ENCODE measurements at places on chromosomes 5 and 9.

DNA sequence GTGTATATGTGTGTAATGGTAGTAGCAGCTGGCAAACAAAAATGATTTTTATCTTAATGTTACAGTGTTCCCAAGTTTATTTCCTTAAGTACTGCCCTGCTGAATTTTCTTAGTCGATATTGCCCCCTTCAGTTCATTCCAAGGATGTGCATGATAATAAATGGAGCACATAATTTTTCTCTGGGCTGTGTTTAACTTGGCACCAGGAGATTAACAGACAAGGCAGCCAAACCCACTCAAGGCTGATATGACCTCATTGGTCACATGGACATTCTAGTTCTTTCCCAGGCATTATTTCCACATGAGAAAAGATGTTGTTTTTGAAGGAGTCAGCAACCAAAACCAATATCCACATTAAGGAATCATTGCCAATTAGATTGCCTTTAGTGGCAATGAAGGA is 61.8 kb downstream of the COX7C start:
- DNase-seq = no peak

DNA sequence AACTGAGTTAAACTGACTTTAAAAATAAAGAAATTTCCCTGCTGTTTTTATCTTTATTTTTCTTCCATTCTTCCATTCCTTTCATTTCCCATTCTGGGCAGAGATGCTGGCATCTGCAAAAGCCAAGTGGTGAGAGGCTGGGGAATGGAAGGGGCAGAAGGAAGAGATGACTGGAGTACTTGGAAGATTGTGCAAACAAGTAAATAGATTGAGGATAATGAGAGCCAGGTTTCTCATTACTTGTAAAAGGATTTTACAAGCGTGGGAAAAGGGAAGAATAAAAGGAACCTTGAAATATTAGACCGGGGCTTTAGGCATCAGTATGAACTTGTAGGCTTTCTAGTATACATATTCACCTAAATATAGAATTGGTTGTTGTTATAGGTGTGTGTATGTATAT is 341.2 kb downstream of the CAAP1 start:
- DNase-seq = no peak

DNA sequence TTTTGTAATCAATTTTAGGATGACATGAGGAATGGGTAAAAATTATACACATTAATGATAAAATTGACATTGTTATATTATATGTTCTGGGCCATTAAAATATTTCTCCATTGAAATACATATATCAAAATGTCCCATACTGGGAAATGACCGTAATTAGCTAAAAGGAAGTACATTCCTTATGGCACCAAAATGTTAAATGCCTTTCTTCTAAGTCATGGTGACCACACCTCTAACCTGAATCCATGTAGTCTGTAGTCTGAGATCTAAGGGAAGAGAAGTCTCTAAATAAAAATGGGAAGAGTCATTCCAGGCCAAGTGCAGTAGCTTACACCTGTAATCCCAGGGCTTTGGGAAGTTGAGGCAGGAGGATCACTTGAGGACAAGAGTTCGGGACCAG is 10.0 kb upstream of the GDA start:
- DNase-seq = no peak

- peak; percentile 30 for DNase-seq
Observed at GRCh38 chr9:101536938-101537337, 3.3 kb downstream of the RNF20 start.

DNA sequence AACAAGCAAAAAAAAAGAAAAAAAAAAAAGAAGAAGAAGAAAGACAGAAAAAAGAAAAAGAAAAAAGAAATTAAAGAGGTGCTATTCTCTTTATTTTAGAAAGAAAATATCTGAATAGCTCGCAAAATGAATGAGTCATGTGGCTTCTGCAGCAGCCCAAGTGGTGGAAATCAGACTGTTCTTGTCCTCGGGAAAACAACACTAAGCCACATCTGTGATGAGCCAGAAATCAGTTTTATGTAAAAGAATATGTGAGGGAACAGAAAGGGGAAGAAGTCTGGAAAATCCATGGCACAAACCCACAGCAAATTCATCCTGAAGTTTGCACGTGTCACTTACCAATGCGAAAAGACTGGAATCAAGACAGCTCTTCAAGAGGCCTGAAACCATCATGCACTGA is 118.7 kb upstream of the GAS1 start:
- no peak for DNase-seq

- no peak for DNase-seq
Observed at GRCh38 chr5:170541146-170541769, 37.4 kb downstream of the KCNIP1 start.

- no peak for DNase-seq
Observed at GRCh38 chr5:90488791-90489190, 14.1 kb downstream of the POLR3G start.

DNA sequence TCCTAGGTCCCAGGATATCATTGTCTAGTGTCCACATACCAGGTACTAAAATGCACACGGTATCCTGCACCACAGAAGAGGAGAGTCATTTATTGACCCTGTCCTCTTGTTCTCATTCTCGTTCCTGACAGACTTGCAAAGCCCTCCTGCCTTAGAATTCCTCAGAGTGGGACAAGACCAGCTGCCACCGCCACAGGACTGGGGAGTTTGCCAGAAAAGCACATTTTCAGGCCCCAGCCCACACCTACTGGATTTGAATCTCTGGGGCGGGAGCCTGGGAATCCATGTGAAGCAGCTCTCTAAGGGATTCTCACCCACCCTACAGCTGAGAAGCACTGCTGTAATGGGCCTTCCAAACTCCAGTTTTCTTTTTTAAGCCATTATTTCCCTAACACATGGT is 68.0 kb upstream of the FANCC start:
- DNase-seq = no peak

DNA sequence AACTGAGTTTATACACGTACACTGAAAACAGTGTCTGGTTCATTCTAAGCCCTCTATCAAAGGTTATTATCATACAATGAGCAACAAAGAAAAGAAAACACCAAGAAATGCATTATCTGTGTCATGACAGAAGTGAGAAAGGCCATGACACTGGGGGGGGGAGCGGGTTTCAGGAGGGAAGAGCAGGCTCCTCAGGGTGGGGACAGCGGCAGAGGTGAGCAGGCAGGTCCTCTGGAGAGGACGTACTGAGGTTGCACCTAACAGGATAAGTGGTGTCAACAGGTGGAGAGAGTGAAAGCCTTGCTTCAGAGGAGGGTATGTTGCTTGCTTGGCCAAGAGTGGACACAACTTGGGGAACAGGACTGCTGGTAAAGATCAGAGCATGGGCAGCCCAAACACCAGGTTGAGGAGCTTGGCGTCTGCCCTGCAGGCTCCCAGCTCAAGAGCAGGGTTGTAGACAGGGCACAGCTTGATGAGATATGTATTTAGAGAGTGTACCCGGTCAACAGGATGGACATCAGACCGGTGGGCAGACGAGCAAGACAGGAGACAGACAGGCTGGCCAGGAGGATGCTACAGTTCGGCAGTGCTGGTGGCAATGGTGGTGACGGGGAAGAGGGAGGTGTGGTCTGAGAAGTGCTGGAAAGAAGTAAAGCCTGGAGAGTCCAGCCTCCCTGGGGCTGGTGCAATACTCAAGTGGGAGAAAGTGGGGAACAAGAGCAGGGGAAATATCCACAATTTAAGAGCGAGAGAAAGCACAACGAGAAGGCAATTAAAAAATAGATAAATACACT is 10.3 kb downstream of the WHRN start:
- no peak for DNase-seq

DNA sequence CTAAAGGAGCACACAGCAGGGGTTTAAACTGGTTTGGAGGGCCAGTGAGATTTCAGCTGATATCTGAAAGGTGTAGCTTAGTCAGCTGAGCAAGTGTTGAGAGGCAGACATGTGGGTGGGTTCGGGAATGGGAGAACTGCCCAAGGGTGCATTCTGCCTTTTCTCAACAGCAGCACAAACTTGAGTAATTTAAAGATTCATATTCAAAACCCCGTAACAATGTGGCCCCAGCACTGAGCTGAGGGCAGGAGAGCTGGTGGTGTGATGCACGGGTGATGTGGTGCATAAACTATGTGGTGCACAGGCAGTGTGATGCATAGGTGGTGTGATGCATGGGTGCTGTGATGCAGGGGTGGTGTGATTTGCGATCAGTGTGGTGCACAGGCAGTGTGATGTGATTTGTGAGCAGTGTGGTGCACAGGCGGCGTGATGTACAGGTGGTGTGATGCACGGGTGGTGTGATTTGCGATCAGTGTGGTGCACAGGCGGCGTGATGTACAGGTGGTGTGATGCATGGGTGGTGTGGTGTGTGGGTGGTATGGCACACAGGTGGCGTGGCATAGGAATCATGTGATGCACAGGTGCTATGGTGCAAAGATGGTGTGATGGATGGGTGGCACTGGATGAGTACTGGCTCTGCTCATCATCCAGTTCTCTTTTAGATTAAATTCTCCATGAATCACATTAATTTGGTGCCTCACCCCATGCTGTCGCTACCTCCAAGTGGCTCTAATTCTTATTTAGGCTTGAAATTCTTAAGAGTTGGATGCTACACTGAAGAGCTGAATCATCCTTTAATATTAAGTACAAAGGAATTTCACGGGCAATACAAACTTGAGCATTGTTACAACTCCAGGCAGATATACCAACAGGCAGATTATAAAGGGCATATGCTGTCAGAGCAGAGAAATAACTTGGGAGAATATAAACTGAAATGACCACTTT is 53.6 kb downstream of the DAP start:
- DNase-seq = no peak

GRCh38 chr5:139389701-139390638 is at the start of gene MZB1:
MZB1 (minus strand) TSS chr5:139389913; CDS start chr5:139389856, 57 bp downstream.
- DNase-seq = no peak

DNA sequence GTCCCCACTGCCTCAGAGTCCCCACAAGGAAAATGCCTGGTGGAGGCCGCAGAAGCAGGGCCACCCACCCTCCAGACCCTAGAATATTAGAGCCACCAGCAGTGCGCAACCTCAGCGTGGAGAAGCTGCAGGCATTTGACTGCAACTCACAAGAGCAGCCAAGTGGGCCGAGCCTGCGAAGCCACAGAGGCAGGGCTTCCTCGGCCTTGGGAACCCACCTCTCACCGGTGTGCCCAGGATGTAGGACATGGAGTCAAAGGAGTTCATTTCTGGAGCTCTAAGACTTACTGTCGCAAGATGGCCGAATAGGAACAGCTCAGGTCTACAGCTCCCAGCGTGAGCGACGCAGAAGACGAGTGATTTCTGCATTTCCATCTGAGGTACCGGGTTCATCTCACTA is 397.9 kb upstream of the PIK3R1 start:
- no peak for DNase-seq

DNA sequence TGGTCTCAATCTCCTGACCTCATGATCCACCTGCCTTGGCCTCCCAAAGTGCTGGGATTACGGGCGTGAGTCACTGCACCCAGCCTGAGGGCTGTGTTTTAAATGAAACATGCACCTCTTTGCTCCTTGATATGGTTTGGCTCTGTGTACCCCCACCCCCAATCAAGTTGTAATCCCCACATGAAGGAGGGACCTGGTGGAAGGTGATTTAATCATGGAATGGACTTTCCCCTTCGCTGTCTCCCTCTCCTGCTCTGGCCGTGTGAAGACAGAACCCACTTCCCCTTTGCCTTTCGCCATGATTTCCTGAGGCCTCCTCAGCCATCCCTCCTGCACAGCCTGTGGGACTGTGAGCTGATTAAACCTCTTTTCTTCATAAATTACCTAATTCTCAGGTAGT is 12.5 kb upstream of the NOTCH1 start:
- DNase-seq = no peak

DNA sequence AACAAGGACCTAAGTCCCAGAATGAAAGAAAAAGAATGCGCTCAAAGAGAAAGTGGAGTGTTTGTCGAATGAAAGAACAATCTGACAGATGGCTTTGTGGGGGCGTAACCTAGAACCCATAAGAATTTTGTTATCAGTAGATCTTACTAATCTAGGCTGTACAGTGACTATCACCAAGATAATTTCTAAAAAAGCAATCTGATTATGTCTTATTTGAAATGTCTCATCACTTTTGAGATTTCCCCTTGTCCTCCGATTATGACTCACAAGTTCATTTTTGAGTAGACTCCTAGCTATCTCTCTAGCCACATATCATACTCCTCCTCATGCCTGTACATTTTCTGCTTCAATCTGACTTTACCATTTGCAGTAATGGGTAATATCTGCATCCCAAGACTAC is 135.6 kb upstream of the SMARCA2 start:
- DNase-seq = no peak

DNA sequence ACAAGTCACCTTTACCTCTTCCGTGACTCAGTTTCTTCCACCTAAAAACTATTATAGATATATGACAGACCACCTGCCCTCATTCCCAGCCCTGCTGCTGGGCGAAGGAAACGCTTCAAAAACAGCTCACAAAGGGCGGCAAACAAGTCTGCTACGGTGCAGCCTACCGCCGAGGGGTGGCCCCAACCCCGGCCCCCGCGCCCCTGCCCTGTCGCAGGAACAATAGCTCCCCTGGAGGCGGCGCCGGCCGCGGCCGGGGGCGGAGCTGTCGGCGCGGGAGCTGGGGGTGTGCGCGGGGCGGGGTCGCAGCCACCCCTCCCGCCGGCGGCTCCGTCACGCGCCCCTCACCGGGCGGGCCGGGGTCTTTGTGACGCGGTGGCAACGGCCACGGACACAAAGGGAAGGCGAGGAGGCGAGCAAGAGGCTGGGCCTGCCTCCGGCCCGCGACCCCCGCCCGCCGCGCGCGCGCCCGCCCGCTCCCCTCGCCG is at the start of gene TMEFF1:
Gene TMEFF1 (plus strand): TSS at position 362 of the 488 bp plus-strand sequence. CDS start 396 bp downstream, outside the sequence.
- peak; percentile 64 for DNase-seq

GRCh38 chr9:16668734-16669295 is 201.7 kb downstream of the BNC2 start:
- no peak for DNase-seq

DNA sequence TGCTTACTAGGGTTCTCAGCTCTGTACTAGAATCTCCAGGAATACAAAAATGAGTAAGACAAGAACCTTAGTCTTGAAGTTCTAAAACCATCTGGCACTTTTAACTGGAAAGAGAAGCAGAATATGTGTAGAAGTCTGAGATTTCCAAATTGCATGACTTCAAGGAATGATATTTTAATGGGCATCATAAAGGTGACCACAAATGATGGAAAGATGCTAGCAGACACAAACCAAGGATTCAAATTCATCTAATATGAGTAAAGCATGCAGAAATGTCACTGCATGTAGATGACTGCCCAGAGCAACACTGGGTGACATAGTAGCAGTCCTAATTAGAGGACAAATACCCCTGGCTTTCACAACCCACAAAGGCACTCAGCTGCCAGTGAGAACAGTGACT is 117.2 kb downstream of the RPS23 start:
- DNase-seq = no peak

DNA sequence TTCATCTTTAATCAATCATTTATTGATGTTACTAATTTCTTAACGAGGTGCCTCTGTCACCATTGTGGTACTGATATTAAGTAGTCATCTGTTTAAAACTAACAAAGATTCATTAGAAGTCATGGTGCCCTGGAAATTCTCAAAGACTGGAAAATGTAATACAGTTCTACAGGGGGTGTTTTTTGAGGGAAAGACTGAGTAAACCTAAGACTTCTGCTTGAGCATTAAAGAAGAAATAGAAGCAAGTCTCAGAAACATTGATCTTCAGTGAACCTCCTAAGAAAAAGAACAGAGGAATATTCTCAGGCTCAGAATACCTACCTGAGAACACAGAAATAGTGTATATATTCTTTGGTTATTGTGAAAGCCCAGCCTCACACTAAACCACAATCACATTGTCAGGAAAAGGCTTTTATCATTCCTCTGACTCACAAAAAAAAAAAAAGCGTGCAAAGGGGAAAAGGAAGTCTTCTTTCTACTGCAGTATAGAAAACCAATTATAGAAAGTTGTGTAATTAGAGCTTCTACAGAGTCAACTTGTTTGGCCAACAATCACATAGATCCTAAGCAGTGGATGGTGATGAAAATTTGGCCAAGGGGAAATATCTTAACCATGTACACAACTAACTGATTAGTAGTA is 60.8 kb downstream of the HINT1 start:
- DNase-seq = no peak

- no peak for DNase-seq
Observed at GRCh38 chr9:21669701-21670100, 132.7 kb upstream of the MTAP start.
